Activated T-cell treated with anti-CD3 and anti-CD28 coated beads, Interleukin-2, amount 50 U/mL, for 48 hours (primary cell): ENCODE measurements at places on chromosomes 2 and 18.

DNA sequence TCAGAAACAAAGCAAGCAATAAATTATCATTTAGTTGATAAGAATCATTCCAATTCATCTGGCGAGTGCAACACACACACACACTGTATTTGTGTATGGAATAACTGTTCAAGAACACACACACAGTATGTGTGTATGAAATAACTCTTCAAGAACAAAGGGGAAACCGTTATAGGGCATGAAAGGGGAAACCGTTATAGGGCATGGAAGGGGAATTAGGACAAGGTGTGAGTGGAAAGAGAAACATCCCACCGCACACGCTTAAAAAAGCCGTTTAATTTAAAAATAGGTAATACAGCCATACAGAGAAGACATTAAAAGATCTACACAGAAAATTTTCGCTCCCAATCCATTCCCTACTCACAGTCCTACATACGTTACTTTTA lies 607 bp upstream of the TSN start:
- no peak for DNase-seq

- DNase-seq, result no peak
Measured at GRCh38 chr2:199503148-199503547, 45.4 kb upstream of the SATB2 start.

DNA sequence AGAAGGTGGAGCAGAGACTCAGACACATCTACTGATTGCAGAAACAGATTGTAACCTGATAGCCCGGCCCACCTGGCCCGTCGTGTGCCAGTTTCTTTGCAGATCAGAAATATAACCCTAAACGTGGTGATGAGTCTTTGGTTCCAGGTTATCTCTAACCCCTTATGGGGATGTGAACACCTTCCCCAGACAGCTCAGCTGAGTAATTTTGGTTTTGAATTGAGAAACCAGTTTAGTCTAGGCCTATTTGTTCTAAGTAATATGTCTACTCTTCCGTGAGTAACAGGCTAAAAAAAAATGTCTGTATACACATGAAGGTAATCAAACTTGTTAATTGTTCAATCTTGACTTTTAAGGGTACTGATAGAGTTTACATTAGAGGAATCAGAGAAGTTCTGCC lies 35.7 kb downstream of the RASGRP3 start:
- DNase-seq, result no peak

GRCh38 chr2:112618383-112618782 lies 27.4 kb upstream of the SLC20A1 start:
- DNase-seq, result no peak

DNA sequence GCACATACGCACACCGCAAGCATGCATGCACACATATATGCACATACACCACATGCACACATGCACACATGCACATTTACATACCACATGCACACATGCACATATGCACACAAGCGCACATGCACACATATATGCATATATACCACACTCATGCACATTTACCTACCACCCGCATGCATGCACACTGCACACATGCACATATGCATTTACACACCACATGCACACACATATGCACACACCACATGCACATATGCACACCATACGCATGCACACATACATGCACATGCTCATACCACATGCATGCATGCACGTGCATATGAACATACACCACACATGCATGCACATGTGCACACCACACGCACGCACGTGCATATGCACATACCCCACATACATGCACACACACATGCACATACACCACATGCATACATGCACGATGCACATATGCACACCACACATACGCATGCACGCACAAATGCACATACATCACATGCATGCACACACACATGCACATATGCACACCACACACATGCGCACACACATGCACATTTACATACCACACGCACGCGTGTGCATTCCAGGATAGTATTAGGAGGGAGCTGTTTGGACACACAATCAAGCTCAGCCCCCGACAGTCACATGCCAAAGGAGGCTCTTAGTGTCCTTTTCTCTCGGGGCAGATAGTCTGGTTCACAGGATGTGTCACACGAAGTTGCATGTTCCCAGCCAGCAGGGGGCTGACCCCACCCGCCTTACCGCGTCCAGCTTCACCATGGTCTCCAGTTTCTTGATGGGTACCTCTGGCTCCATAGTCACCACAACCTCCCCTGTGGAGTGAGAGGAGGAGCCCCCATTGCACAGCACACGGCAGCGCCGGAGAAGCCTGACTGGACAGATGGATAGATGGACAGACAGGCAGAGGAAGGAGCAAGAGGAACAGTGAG lies 5.9 kb downstream of the OTOF start:
- no peak for DNase-seq
